ENCODE measurements at places on chromosomes 11 and 22.

GRCh38 chr11:112355726-112356125 lies 95.1 kb upstream of the PLET1 start:
- DNase-seq = peak; percentile 67

- peak; percentile 44 for DNase-seq
These were observed 127.1 kb upstream of the OR9Q1 start for GRCh38 chr11:57896361-57897145.

DNA sequence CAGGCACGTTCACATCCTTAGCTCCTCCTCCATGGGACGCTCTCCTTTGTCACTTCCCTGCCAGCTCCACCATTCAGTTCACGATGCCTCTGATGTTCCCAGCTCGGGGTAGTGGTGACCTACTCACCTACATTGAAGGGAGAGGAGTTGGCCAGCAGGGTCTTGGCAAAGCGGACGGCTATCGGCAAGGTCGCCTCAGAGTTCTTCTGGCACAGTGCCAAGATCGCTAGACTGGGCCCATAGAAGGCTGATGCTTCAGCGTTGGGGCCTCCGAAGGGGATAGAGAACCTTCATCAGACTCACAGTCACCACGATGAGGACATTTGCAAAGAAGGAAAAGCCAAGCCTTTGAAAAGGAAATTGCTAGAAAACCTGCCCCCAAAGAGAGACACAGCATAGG lies 3.0 kb downstream of the CBLIF start:
- DNase-seq = no peak

DNA sequence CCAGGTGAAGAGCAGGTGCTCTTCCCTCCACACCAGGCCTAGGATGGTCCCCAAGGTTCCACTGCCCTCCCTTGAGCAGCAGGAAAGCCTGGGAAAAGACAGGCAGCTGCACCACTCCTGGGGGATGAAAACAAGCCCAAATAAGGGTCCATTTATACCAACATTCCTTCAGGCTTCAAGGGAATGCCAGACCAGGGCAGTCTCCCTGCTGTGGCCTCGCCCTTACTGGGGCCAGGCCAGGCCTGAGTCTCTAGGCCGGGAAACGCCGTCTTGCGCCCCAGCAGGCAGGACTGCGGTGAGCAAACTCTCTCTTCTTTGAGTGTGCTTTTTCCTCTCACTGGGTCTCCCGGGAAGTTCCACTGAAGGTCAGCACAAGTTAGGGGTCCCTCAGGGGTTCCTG lies 443.5 kb downstream of the SOX6 start:
- no peak for DNase-seq

- DNase-seq = no peak
These were observed 42.5 kb downstream of the DGCR2 start for GRCh38 chr22:19079691-19080090.

DNA sequence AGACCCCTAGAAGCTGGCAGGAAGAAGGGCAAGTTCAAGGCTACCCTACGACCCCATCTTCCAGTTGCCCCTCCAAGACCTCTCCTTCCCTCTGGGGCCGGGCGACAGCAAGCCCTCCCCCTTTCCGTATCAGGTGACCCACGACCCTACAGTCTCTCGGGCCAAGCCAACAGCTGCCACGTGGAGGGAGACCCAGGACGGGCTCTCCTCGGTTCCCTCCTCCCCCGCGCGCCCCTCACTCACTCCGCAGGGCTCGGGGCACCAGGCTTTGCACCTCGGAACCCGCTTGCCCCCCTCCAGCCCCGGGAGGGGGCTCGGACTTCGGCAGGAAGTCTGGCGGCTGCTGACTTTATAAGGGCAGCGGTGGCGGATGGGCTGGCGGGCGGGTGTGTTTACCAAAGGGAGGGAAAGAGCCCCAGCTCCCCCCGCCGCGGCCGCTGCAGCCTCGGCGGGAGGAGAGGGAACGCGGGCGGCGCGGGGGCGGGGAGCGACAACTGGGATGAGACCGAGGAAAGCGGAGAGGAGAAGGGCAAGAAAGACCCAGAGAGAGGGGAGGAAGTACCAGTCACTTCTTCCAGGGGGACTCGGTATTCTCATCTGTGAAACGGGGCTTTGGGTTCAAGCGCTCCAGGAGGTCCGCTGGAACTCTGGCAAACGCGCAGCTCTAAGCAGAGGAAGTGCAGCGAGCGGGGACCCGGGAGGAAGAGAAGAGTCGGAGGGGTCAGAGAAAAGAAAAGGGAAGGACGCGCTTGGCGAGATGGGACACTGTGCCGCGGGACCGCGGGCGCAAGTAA lies 767 bp downstream of the SLC43A1 start:
- DNase-seq = peak; percentile 64

GRCh38 chr11:85682330-85683305 lies 3.4 kb downstream of the CCDC89 start:
- no peak for DNase-seq

- DNase-seq = no peak
These were observed 163.4 kb upstream of the SYN3 start for GRCh38 chr22:33221568-33221967.

GRCh38 chr11:6414874-6415328 lies 4.0 kb downstream of the APBB1 start:
- DNase-seq = no peak

DNA sequence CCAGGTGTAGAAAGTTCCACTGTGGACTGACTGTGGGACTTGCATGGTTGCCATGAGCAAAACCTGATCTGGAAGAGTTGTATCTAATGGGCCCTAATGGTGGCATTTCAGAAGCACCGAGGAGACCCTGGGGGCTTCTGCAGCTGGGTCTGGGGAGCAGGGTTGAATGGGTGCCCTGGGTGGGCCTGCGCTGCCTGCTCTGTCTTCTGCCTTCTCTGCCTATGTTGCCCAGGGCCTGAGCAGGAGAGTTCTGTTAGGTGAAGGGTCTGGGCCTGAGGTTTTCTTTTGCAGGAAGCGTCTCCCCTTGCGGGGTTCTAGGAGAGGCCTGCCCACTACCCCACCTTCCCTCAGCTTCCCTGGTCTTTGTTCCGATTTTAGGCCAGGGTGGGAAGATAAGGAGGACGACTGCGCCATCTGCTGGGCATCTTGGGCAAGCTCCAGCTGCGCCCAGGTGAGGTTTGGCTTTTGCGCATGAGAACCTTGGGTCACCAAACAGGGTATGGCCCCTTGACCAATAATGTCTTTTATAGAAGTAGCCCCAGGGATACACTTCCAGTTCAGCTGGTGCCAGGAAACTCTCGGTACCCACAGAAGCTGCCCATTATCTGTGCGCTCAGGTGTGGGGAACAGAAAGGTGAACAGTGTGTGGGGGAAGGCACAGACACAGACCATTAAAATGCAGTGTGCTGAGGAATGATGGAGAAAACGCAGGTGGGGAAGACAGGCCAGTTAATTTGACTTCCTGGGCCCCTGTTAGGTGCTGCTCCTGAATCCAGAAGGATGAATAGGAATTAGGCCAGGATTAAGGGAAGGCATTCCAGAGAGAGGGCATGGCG lies 23.2 kb downstream of the COMMD9 start:
- peak; percentile 66 for DNase-seq

- no peak for DNase-seq
These were observed 75.9 kb upstream of the NUP50 start for GRCh38 chr22:45087802-45088201.

GRCh38 chr11:76209973-76210930 lies 4.0 kb upstream of the WNT11 start:
- DNase-seq = no peak

DNA sequence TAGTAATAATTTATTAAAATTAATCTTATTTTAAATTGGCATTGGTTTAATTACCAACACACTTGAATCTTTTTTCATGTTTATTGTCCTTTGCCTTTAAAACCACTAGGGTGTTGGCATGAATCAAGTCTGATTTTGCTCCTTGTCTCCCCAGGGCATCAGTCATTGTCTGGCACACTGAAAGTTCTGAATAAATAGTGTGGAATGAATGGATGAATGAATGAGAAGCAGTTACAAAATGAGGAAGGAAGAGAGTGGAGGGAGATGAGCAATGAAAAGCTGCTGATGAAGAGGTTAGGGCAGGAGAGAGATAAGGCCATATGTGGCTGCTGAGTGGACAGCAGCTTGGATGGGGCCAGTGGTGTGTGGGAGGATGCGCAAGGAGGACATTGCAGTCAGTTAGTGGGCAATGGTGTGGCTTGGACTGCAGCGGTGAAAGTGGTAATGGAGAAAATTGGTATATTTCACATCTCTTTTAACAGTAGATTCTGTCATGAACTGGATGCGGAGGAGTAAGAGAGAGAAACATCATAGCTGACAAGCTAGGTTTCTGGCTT lies 132.0 kb downstream of the SPON1 start:
- DNase-seq = peak; percentile 80
